Activated naive CD4-positive, alpha-beta T cell (primary cell): ENCODE measurements at places on chromosomes 1 and 21.

GRCh38 chr1:155174324-155175280 is 953 bp downstream of the TRIM46 start:
- peak; percentile 27 for DNase-seq

DNA sequence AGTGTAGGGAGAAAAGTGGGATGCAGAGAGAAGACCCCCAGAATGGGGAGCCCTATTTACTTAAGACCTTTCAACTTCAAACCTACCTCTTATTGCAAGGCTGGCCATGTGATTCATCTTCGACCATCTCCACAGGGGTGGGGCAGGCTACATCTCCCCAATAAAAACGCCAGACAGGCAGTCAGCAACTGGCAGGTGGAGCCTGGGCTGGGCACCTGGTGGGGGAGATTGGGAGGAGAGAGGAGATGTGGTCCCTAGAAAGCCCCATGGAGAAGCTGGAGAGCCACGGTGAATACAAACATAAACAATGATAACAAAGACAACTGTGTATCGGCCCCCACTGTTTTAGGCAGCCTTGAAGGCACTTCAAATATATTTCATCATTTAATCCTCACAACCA is 336.7 kb upstream of the PROX1 start:
- no peak for DNase-seq

DNA sequence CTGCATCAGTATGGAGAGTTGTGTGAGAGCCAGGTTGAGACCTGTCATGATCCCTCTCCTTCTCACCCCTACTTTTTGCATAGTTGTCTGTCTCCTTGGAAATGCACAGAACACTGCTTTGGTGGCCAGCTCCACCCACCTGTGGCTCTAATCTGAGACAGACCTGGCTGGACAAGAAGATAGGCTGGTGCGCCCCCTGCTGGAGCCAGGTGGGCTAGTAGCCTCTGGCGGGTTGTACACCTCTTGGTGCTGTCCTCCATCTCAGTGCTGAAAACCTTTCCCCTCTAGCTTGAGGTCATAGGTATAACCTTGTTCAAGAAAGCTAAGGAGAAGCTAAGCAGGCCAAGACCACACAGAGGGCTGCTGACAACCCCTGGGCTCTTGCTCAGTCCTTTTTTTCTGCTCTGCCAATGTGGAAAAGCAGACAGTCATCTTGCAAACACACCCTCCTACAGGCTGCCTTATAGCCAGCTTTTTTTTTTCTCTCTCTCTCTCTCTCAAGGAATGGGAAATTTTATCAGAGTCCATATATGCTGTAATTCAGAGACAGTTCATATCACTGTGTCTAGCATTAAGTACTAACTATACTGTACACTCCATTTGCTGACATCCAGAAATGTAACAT is 58.8 kb upstream of the SPATA6 start:
- DNase-seq = no peak

DNA sequence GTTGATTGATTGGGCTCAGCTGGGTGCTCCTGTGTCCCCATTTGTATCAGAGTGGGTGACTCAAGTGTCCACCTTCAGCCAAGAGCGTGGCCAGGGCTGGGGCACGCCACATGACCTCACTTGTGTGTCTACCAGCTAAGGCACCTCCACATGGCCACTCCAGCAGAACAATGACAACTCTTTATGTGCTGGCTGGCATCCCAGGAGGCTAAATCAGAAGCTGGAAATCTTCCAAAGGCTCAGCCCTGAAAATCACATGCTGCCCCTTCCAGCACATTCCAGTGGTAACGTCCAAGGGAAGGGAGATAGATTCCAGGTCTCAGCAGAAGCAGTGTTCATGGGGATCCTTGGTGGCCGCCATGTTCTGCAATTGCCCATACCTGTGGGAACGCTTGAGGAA is 585.5 kb downstream of the AJAP1 start:
- no peak for DNase-seq

- no peak for DNase-seq
These were observed 100.6 kb upstream of the RAB4A start for GRCh38 chr1:229170274-229170673.

DNA sequence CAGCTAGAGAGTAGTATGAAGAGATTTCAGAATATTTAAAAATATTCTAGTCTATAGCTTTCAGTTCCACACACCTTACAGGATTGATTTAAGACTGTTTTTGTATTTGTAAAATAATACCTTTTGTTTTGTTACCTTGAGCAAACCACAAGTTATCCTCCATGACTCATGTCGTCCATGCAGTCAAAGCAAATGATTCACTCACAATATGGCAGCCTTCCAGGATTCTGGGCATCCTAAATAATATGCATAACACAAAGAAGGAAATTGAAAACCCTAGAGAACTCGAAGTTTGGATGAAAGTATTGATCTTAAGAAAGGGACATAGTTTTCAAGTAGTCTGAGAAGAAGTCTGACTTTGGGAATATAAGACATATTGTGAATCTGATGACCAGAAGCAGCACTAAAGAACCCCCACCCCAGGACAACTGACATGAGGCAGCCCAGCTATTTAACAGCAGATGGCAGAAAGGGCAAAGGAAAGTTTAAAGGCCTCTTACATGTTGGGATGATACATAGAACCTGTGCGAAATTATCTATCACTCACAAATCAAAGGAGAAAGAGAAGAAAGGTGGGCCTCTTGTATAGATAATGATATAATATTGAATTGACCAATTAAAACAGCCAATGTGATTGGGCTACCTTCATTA is 857.9 kb downstream of the BRINP3 start:
- no peak for DNase-seq

DNA sequence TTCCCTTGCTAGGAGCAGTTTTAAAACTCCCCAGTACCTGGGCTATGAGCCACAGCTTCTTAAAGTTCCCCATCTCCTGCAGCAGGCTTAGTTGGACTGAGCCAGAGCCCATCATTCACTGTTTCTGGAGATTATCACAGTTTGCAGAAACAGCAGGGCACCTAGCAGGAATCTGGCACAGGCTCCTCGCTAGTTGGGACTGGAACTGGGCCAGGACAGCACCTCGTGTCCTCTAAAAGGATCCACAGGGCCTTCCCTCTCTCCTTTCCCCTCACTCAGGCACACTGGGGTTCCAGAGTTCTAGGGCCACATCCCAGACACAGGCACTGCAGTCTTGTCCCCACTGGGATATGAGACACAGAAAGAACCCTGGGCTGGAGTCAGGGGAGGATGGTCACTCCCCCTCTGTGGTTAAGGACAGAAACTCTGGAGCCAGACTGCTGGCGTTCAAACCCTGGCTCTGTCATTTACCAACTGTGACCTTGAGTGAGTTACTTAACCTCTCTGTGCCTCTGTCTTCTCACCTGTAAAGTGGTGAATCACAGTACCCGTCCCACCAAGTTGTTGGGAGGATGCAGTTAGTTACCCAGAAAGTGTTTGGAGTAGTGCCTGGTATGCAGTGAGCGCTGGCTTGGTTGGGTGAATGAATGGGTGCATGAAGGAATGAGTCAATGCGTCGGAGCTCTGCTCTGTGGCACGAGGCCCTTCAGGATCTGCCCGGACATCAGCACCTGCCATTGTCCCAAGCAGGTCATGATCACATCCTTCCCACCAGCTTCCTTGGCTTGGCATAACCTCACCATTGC is 18.8 kb upstream of the ECE1 start:
- no peak for DNase-seq

GRCh38 chr1:147539122-147539575 is 2.2 kb upstream of the BCL9 start:
- DNase-seq = no peak

- DNase-seq = no peak
These were observed 67.5 kb upstream of the VAMP3 start for GRCh38 chr1:7703321-7704213.

GRCh38 chr1:159841749-159842148 is 15.1 kb downstream of the SLAMF8 start:
- DNase-seq = no peak

GRCh38 chr1:225688345-225688744 is 35.4 kb upstream of the ENAH start:
- DNase-seq = no peak

DNA sequence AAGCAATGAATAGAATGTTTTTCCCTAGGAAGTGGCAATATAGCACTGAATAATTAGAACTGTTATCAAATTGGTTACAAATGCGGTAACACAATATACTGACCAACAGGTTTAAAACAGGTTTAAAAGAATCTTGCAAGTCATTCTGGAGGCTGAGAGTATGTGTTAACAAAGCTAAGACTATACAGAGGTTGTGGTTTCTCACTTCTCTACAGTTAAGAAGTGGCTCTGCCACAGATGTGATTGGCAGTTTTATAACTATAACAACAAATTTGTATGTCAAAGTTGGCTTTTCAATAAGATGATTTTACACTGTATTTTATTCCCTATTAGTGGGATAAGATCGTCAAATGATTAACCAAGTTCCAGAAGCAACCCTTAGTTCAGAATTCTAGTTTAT is 7.1 kb downstream of the ANGEL2 start:
- no peak for DNase-seq
